Activated T-cell treated with anti-CD3 and anti-CD28 coated beads for 1 hour (primary cell): ENCODE measurements at places on chromosomes 16 and 17.
A peak's percentile ranks its signal among the peaks of the same experiment; 100 is the strongest.

DNA sequence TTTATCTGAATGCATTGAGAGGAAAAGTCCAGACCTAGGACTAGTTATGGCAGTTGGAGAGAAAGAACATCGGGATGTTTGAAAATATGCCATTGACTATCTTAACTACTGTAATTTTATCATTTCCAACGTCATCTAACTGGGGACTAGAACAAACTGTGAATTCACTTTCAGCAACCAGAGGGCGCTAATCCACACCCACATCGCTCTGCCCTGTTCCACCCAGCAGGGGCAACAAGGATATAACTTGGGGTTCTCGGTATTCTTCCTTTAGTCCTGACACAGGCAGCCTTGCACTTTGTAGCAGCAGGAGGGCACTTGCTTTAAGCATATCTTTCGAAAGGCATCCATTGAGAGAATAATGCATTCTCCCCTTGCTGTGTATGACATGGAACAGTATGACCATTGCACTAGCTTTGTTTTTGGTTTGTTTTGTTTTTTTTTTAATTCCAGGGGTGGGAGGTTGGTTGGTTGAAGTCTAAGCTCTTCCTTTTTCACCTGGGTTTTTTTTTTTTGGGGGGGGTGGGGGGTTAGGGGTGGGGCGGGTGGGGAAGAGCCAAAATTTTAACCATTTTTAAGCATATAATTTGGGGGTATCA is 31.5 kb downstream of the SIAH1 start:
- peak; percentile 38 for DNase-seq

DNA sequence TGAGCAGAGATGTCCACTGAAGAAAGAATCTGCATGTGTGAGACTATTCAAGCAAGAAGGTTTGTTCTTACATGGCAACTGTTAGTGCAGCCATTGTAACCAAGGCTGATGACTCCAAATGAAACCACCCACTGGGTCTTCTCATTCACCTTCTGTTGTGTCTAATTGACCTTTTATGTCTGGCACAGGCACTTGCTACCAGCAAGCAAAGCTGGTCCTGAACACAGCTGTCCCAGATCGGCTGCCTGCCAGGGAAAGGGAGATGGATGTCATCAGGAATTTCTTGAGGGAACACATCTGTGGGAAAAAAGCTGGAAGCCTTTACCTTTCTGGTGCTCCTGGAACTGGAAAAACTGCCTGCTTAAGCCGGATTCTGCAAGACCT is 3.6 kb downstream of the CDC6 start:
- no peak for DNase-seq

GRCh38 chr17:38601539-38602351 is 4.0 kb downstream of the SRCIN1 start:
- DNase-seq = no peak

- no peak for DNase-seq
Observed at GRCh38 chr16:31402687-31403086, 9.6 kb downstream of the ITGAD start.

- DNase-seq = no peak
Observed at GRCh38 chr17:13753154-13753553, 151.4 kb upstream of the HS3ST3A1 start.

DNA sequence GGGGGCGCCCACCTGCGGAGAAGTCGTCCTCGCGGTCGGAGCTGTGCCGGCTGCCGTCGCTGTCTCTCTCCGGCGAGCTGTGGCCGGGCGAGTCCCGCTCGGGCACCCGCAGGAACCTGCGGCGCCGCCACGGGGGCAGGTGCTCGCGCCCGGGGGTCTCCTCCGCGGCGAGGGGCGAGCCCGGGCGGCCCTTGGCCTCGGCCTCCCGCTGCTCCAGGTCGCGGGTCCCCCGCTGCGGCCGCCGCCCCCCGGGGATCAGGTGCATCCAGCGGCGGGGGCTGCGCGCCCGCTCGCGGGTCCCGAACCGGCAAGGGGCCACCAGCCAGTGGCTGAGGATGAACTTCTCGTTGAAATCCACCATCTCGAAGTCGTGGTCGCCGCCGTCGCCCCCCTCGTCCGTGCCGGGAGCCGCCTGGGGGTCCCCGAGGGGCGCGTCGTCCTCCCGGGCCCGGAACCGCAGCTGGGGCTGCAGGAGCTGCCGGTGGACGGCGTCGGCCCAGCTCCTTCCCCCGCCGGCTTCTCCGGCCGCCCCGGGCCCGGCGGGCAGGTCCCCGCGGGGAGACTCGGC is 41.4 kb upstream of the BHLHA9 start:
- DNase-seq = no peak

- no peak for DNase-seq
Observed at GRCh38 chr16:69779724-69780123, 17.6 kb downstream of the WWP2 start.

DNA sequence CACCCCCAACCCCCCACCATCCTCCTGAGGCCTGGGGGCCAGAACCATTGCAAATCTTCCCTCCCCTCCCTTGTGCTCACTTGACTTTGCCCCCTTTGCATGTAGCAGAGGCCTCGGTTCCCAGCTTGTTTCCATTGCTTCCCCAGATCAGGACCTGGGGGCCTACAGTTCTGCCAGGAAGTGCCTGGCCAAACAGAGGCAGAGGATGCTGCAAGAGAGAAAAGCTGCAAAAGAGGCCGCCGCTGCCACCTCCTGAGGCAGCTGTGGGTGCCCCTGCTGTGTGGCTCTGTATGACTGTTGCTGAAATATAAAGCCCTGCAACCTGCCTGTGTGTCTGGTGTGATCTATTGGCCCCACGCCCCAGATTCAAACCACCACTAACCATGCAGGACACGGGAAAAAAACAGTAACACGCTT is 2.3 kb downstream of the NDUFB10 start:
- DNase-seq = no peak

- DNase-seq = no peak
Observed at GRCh38 chr17:77857613-77858012, 100.9 kb upstream of the TNRC6C start.

GRCh38 chr17:409308-409847 is 56.8 kb upstream of the RPH3AL start:
- DNase-seq = no peak
